ENCODE measurements at places on chromosomes 16 and 17.

GRCh38 chr17:50101346-50102163 is 6.4 kb downstream of the PDK2 start:
- DNase-seq = no peak

DNA sequence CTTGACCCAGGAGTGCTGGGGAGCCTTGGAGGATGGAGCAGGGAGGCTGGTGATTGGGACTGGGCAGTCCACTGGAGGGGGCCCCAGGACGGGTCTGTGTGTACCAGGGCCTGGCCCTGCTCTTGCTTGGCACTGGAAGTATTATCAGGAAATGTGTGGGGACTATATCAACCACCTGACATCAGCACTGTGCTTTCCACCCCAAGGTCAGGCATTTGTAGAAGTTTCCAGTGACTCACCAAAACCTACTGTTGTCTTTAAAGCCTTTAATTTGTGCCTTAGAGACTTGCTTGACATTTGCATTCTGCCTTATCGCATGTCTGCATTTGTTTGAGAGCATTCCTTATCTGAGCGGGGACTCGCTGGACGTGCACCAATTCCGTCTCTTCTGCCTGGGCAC is 323.1 kb downstream of the FOXL1 start:
- DNase-seq = no peak

DNA sequence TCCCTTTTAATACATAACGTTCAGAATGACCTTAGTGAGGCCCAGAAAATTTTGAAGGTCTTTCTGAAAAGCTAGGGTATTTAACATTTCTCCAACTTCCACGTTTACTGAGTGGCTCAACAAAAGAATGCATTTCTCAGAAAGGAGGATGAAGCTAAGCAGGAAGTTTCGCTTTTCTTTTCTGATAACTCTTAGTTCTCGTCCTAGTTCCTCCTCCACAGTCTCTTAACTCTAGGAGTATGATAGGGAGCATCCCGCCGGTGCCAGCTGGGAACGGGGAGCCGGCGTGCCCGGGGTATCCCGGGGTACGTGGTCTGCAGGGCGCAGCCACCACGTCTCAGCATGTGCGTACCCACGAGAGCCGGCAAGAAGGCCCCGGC is 363 bp downstream of the KARS1 start:
- DNase-seq = no peak

GRCh38 chr17:31413081-31413799 is 21.8 kb downstream of the RAB11FIP4 start:
- DNase-seq = no peak

DNA sequence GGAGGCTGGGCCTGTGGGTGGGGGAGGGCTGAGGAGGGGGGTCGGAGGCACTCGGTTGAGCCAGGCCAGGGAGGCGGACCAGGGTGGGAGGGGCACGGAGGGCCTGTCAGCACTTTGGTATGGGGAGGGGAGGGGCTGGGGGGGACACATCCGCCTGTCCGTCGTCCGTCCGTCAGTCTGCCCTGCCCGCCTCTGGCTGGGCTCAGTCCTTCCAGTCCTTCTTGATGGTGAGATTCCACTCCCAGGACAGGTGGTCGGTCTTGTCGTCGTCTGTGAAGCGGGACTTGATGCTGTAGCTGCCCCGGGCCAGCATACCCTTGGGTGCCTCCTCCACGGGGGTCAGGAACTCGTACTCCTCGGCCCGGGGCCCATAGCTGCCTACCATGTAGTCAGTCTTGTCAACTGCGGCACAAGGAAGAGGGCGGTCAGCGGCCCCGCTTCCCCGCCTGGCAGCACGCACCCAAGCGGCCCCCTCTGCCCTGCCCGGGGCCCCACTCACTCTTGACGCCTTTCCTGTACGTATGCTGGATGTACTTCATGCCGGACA is 2.4 kb downstream of the ARHGDIA start:
- DNase-seq = no peak

Data from activated naive CD4-positive, alpha-beta T cell treated with anti-CD3 and anti-CD28 coated beads for 36 hours (primary cell).